NCI-H146 (cell line): ENCODE measurements at places on chromosomes 1 and 21.

GRCh38 chr1:3233031-3233430 is 164.0 kb downstream of the PRDM16 start:
- no peak for DNase-seq

DNA sequence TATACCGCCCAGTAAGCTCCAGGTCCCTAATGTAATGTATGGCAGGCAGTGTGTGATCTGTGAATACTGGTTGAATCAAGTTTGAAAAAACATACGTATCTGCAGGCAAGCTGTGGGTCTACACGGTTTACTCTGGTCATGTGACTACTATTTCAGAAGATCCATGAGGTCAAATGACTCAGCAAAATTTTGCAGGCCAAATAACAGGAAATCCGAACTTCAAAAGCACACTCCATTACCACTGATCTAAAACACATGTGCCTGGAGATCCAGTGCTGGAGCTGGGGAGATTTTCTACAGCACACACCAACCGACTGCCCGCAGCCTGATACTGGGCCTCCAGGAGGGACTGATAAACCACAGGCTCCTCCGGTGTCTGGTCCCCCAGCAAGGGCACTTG is 64.5 kb upstream of the SLC44A3 start:
- DNase-seq = no peak

DNA sequence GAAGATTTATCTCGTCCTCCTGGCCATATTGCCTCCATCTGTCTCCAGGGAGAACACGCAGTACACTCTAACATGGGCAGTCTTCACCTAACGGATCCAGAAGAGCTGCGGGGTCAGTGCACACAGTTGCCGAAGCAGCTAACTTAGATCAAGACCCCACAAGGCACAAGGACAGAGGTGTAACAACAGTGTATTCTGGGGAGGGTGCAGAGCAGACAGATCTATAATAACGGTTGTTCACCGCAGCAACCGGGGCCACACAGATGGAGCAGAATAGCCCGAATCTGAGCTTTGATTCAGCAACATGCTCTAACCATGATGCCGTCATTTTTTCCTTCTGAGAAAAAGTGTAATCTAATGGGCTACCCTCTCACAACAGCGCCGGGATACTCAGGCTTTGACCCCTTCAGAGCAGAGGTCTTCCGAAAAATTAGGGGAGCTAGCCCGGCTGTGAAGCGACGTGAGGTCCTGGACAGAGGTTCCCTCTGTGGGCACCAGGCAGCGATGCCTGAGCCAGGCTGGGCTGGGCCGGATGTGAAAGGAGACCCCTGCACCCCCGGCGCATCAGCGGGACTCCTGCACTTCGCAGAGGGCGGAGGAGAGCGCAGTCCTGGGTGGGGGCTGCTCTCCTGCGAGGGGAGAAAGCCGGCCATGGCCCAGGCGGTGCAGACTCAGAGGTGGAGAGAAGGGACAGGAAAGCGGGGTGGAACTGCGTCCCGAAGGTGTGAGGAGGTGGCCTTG is 57.5 kb downstream of the BCL9 start:
- DNase-seq = peak; percentile 76

DNA sequence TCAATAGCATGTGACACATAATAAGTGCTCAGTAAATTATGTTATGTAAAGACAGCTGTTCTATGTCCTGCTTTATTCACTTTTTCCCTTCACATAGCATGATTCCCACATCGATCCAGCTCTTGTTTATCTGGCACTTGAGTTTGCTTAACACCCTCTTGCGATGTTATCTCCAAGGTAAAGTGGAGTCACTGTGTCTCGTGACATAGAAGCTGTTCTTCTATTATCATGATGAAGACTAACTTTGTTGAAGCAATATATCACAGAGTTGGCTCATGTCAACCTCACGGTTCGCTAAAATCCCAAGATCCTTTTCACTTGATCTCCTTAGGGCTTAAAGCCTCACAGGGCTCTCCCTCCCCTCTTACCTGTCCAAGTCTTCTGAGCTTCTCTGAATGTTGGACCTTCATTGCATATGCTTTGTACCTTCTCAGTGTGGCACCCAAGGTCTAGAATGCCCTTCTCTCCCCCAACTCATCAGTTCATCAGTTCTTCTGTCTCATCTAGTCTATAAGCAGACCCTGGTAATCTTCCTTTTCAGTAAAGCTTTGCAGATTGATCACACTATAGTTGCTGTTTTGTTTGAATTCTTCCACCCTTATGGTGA is 38.0 kb downstream of the PLXNA2 start:
- peak; percentile 79 for DNase-seq

DNA sequence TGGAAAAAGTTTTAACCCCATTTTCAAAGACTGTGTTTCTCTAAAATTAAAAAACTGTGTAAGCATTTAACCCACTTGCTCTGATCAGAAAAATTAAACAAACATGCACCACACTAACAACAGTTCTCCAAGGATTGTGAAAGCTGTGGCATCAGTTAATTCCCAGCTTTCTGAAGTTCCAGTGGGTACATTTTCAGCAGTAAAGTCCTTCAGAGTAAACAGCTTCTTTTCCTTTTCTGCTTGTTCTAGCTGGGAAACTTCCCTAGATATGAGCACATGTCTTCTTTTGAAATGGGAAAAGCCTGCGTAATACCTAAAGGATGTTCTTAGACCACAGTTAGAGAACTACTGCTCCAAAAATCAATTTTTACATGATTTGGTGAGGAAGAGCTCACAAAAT is 11.1 kb downstream of the PRRX1 start:
- no peak for DNase-seq

DNA sequence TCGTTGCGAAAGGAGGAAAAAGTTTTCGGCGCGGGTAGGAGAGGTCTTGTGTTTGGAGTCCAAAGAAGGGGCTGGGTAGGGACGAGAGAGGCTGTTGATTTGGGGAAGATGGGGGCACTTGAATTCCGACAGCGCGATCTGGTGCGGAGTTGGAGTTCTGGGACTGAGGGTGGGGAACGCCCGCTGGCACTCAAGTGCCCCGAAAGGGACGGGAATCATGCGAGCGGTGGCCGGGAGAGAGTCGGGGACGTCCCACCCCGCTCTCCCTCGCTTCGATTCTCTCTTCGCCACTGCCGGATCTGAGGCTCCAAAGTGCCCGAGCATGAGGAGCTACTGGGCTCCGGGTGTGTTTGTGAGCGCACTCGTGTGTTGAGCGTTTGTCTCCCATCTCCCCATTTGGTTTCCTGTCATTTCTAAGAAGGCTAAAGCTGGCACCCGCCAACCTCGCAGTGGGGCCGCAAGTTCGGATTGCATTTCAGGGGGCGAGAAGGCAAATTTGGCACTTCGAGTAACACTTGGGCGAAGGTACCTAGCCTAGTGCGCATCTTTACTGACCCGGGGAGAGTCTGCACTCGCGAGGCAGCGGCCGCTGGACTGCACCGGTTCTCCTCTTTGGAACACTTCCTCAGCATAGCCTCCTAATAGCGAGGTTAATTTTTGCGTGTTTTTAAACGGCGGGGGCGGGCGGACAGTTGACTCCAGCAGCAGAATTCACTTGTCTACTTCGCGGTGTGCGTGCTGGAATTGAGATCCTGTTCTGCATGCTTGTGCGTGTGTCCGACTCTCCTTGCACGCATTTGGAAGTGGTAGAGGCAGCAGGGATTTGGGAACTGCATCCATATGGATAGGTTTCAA is 1.2 kb downstream of the CHRM3 start:
- DNase-seq = peak; percentile 4

DNA sequence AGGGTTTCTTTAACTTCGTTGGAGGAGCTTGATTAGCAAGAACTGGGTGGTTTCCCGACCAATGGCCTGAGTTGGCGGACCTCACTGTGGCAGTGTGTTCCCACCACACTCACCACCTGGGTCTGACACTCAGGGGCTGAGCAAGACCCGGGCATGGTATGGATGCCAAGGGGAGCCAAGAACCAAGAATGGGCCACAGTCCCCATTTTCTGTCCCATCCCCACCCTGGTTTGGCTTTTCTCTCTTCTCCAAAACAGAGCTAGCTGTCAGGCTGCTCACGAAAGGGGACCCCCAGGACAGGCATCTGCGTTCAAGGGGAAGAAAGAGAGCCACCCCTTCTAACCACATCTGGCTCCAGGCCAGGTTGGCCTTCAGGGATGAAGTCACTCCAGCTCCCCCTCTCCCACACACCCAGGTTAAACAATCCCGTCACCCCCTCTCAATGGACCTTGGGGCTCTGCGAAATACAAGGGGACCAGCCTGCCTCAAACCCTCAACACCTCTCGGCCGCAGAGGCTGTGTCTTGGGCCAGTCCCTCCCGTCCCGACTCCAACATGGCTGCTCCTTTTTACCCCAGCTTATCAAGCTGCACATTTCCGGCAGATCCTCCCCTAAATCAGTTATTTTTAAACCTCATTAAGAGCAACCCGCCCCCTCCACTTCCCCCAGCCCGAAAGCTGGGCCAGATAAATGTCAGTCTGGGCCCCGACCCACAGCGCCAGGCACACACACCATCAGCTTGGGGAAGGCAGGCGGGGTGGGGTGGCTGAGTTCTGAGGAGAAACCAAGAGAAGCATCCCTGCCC is 3.4 kb downstream of the TAGLN2 start:
- no peak for DNase-seq

DNA sequence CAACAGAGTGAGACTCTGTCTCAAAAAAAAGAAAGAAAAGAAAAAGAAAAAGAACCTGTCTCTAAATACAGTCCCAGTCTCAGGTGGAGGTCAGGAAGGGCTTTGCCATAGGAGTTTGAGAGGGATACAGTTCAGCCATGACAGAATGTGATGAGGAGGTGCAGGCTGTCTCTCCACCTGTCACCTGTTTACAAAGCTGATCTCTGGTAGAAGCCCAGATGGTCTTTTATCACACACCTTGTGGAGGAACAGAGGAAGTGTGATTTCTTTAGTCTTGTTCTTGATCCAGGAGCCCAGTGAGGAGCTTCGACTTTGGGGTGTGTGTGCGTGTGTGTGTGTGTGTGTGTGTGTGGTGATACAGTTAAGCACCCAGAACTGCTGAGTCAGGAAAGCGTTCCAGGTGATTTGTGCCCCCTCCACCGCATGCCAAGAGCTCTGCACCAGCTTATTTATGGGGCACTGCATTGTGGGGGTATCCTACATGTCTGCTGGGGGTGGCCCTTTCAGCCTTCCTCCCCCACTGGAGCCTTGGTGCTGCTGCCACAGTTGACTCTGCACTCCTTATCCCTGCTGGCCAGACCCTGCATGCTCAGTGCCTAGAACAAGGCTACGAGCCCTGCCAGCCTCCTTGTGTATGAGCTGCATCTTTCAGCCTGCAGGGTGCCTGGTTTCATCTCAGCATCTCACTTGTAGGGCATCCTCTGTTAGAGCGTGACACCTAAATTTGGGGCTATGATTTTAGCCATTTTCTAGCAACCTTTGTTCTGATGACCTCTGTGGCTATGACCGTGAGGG is 19.3 kb downstream of the DOP1B start:
- peak; percentile 25 for DNase-seq

DNA sequence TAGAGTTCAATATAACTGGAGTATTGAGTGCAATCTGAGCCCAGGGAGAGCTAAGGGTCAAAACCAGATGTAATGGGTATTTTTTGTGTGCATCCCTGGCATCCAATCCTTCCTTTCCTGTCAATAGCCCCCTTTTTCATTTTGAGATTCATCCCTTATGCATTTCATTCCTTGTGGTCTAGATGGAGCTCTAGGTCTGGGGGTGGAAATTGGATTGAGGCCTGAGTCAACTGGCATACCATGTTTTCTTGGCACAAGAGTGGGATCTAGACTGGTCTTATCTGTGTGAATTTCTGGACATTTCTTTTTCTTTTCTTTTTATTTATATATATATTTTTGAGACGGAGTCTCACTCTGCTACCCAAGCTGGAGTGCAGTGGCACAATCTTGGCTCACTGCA is 67.3 kb upstream of the RAB3GAP2 start:
- no peak for DNase-seq

DNA sequence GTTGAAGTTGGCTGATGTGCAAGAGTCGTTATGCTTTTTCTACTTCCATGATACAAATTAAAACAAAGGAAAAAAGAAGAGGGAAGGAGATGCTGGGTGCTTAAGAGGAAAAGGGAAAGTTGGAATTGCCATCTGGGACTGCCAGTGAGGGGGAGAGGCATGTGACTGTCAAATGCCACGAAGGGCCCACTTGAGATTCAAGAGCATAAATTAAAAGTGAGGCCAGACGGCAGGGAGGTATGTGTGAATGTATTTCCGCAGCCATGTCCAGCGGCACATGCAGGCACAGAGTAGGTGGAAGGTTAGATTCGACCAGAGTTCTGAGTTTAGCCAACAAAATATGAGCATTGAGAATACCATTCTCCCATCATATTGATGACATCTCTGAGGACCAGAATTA is 32.0 kb downstream of the NFASC start:
- no peak for DNase-seq

- DNase-seq = no peak
Measured at GRCh38 chr1:110291241-110292030, 47.7 kb upstream of the RBM15 start.

DNA sequence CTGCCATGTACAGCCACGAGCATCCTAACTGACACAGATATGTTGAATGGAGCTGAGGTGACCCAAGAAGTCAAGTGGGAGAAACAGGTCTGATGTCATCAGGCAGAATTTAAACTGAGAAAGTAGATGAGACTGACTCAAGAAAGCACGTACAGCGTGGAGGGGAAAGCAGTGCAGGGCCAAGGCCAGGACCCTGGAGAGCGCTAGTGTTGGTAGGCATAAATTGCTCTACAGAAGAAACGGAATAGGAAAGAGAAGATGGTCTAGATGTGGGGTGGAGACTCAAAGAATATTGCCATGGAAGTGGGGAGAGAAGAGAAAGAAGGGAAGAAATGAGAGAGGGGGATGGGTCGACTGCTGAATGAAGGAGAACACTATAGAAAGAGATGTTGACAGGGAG is 45.3 kb upstream of the GJB5 start:
- no peak for DNase-seq

DNA sequence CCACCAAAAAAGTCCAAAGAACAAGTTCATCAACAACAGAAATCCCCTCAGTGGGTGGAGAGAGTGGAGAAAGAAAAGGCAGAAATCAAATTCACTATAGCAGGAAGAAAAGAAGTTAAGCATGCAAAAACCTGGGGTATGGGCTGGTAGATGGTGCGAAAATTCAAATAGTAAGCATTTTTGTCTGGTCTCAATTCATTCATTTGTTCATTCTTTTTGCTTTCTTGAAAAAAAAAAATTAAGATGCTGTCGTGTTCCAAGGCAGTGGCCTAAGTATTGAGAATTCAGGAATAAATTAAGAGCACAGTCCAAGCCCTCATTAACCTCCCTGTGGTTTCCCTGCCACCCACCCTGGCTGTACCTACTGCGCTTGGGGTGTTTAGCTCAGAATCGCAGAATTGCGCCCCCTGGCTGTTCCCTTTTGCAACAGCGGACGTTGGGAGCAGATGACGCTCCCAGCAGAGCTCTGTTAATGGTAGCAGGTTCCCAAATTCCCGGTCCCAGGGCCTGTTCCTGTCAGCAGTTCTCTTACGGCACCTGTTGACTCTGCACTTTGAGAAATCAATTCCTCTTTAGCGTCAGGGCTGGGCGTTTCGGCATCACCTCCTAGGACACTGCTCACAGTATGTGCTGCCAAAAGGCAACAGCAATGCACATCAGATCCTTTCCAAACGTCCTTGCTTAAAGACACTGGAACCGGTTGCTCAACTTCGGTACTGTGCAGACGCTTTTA is 34.0 kb upstream of the SSX2IP start:
- no peak for DNase-seq

- no peak for DNase-seq
Measured at GRCh38 chr21:38377165-38378088, 120.6 kb downstream of the KCNJ15 start.

- DNase-seq = no peak
Measured at GRCh38 chr1:19735440-19736127, 64.1 kb downstream of the TMCO4 start.

- DNase-seq = no peak
Measured at GRCh38 chr1:185404907-185405568, 88.0 kb upstream of the IVNS1ABP start.
